ENCODE measurements at places on chromosomes 13 and 19.

- DNase-seq: no peak
Observed at GRCh38 chr19:49333418-49333805, 1.8 kb upstream of the CD37 start.

- DNase-seq: no peak
Observed at GRCh38 chr13:26186995-26187394, 35.1 kb downstream of the RNF6 start.

GRCh38 chr13:75445717-75446499 lies 36.1 kb downstream of the TBC1D4 start:
- no peak for DNase-seq

GRCh38 chr13:93397619-93398018 lies 171.0 kb downstream of the GPC6 start:
- no peak for DNase-seq

- no peak for DNase-seq
Observed at GRCh38 chr13:49399801-49400472, 43.9 kb downstream of the CAB39L start.

DNA sequence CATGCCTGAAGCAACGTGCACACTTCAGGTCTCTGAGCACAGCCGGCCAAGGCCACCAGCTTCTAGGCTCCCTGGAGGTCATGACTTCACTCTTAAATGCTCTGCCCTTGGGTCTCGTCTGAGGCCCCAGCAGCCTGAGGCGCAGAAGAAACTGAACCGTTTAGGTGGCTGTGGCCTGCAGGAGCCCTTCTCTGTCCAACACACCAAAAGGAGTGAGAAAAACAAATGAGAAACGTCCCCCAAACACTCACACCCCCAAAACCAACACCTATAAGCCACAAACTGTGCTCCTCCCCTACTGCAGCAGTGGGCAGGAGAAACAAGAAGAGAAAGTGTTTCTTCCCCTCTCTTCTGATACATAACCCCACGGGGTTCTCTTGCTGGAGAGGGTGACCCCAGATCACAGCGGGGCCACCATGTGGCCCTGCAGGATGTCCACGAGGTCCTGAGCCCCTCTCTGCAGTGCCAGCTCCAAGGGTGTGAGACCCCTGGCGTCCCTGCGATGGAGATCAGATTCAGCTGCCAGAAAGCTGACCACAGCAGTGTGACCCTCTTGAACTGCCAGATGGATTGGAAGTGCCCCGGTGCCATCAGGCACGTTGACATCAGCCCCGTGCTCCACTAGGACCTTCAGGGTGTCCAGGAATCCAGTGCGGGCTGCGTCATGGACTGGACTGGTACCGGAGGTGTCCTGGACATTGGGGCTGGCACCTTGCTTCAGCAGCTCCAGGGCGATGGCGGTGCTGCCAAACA lies 1.0 kb upstream of the KRI1 start:
- DNase-seq: no peak

DNA sequence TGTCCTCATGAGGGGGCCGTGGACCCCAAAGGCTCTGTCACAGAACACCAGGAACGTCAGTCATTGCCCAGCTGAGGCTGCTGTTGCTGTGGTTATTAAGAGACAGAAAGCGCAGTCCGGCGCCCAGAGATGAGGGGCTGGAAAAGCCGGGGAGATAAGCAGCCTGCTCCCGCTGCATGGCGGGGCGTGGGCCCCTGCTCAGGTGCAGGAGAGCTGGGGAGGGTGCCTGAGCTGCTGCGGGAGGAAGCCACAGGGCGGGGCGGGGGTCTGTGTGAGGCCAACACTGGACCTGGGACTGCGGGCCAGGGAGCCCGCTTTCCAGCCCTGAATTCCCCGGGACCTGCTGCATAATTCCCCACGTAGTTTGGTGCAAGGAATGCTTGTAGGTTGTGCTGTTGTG lies 11.3 kb downstream of the SOX1 start:
- no peak for DNase-seq

DNA sequence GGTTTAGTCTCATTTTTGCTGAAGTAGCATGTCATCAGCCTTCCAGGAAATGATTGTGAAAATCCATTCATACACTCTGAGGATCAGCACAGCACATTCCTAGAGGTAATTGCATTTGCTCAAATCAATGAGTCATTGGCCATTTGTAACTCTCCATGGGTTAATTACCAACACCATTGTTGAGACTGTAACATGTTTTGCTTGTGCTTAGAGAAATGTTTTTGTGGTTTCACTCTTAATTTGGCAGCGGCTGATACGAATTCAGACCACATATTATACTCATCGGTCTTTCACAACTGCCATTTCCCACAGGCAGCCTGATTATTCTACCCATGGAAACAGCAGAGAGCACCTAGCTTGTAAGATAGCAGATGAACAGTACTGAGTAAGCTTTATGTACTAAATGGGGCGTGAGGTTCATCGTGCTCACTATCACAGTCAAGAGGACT lies 110.3 kb downstream of the NHLRC3 start:
- no peak for DNase-seq

- no peak for DNase-seq
Observed at GRCh38 chr13:110237875-110238817, 68.8 kb downstream of the COL4A1 start.

DNA sequence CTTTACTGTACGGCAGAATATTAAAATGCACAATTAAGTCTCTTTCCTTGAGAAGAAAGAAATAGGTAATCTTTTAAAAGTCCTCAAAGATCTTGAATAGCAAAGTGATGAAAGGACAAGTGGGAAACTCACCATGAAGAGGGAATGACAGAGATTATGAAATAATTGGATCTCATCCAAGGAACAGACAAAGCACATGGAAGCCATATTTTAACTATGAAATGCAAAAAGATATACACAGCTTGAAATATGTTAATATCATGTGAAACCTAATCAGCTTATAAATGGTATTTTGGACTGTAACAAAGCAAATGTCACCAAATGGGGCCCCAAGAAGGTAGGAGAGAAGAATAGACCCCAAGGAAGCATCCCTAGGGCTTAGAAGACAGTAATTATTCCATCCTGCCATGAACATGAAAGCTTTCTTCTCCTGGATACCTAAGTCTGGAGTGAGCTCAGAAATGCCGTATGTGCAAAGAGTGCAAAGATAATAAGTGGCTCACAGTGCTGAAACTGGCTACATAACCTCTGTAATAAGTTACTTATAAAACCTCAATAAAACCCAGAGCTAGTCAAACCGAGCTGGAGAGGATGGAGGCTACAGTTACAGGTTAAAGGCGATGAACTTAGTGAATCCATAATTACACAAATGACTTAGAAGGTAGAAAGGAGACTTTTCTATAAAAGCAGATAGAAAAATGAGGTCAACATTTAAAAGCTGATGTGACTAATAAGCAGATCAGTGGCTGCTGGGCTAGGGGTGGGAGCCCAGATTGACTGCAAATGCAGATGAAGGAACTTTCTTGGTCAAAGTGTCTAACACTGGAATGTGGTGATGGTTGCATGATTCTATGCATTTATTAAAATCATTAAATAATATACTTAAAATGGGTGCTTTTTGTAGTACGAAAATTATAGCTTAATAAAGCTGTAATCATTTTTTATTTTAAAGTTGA lies 34.4 kb downstream of the DCLK1 start:
- DNase-seq: no peak

Data from hippocampal formation (tissue), 2 donors.